ENCODE measurements at places on chromosomes 11 and 22.
A peak's percentile ranks its signal among the peaks of the same experiment; 100 is the strongest.

GRCh38 chr11:100925935-100926334 lies 203.7 kb downstream of the PGR start:
- no peak for DNase-seq

- DNase-seq, result no peak
Measured at GRCh38 chr11:45657496-45658260, 7.7 kb downstream of the CHST1 start.

DNA sequence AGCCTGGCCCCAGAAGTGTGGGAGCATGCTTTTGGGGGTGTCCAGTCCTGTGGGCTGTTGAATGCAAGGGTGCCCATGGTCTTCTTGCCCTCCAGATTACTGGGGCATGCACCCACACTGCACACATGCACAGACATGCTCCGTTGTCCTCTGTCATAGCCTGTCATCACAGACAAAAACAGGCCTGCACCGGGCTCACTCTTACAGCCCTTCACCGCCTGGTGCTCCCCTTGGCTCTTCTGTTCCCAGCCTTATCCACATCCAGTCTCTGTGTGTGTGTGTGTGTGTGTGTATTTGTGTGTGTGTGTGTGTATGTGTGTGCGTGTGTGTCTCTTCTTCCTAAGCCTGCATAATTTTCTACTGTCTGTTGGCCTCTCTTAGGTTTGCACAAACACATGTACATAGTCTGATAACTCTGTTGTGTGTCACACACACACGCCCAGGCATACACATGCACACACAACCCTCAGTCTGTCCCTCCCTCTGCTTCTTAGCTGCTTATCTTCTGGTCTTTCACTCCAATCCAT lies 23.4 kb upstream of the NECTIN1 start:
- DNase-seq, result no peak

DNA sequence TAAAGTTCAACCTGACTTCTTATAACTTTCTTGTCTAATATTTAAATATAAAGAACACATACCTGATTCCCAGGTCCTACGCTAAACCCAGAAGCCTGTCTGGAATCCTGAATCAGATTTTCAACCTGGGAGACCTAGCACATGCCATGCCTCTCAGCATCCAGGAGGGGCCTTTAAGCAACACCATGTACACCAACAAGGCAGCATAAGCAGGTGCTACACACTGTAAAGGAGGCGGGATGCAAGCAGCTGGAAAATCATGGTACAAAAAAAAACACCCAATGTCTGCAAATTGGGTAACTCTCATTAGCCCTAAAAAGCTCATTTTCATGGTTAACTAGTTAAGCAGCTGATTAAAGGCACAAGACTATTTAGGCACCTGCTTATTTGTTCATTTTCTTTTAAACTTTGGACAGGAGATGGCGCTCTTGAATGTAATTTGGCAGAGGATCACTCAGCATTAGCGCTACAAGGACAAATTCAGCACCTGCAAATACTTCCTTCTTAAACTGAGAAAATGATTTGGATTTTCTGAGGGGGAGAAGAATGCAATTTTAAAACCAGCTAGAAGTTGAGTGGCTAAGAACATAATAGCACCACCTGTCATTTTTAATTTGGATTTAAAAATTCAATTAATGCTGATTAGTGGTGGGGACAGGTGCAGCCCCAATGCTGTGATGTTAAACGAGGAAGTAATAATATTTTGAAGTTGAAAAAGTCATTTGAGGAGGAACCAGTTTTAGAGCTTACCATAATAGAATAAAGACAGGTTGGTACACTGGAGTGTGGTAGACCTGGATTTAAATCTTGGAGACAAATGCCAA lies 104.0 kb downstream of the FAR1 start:
- DNase-seq, result peak; percentile 5

- DNase-seq, result no peak
Measured at GRCh38 chr11:79369055-79369454, 71.8 kb downstream of the TENM4 start.

GRCh38 chr11:103584021-103584420 lies 452.4 kb upstream of the DDI1 start:
- DNase-seq, result no peak

- DNase-seq, result no peak
Measured at GRCh38 chr22:21628386-21629254, 1.2 kb downstream of the YDJC start.

- no peak for DNase-seq
Measured at GRCh38 chr22:32839831-32840584, 38.5 kb downstream of the TIMP3 start.

DNA sequence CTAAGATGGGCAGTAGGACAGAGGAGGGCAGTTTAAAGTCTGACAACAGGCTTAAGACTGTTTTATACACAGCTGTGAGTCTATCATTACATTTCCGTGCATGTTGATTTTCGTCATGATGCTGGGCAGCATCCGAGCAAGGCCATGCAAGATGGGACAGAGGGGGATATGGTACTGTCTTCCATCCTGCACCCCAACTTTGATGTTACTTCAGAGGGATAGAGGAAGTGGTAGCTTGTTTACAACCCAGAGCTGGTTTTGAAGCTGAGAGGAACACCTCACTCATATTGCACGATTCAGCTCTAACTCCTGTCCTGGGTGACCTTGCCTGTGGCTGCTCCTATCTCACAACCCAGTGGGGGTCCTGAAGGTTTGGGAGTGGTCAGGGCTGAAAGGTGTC lies 3.0 kb upstream of the SORL1 start:
- no peak for DNase-seq

GRCh38 chr11:88655656-88656055 lies 318.1 kb upstream of the CTSC start:
- DNase-seq, result no peak

DNA sequence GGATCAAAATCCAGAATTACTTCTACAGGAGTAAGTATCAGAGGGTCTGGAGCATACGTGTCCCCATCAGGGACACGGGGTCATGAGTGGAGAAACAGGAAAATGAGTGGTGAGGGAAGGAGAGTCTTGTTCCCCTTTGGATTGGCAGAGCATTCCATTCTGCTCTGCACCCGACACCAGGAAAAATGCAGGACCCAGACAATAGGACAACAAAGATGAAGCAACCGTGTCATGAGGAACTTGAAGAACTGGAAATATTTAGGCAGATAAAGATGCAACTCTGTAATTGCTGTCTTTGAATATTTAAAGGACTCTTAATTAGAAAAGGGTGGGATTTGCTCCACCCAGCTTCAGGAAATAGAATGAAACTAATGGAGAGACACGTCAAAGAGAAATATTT lies 89.0 kb upstream of the BLID start:
- no peak for DNase-seq

- no peak for DNase-seq
Measured at GRCh38 chr11:111499483-111499882, 12.7 kb downstream of the BTG4 start.

- DNase-seq, result no peak
Measured at GRCh38 chr22:45312856-45313255, 3.1 kb downstream of the FAM118A start.

- DNase-seq, result no peak
Measured at GRCh38 chr11:28099715-28100114, 8.2 kb downstream of the KIF18A start.

GRCh38 chr11:8202516-8203413 lies 33.9 kb upstream of the RIC3 start:
- DNase-seq, result no peak

DNA sequence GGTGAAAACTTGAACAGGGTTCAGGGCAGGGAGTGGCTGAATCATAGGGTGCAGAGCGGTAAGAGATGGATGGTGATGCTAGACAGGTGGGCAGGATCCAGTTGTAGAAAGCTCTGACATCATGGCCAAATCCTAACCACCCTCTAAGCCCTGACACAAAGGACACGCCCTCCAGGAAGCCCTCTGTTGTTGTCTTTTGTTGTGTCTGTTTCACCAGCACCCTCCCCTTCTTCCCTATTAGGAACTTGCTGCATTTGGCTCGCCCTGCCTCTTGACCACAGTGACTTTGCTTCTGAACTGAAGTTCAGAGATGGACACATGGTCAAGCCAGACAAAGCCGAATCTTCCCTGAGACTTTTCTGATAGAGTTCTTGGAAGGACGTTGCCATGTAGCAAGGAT lies 14.2 kb upstream of the APOL6 start:
- no peak for DNase-seq

- no peak for DNase-seq
Measured at GRCh38 chr11:84581083-84581482, 1046.1 kb downstream of the DLG2 start.

GRCh38 chr22:28768701-28769393 lies 3.6 kb upstream of the CCDC117 start:
- DNase-seq, result no peak

- DNase-seq, result no peak
Measured at GRCh38 chr11:66123902-66124301, 53.8 kb downstream of the PACS1 start.

GRCh38 chr11:45163956-45164575 lies 17.6 kb downstream of the PRDM11 start:
- no peak for DNase-seq

GRCh38 chr22:40057652-40058051 lies 62.9 kb downstream of the FAM83F start:
- no peak for DNase-seq

GRCh38 chr11:9104580-9104979 lies 13.2 kb upstream of the SCUBE2 start:
- no peak for DNase-seq

GRCh38 chr11:3747704-3748103 lies 49.6 kb downstream of the NUP98 start:
- peak; percentile 36 for DNase-seq

GRCh38 chr11:109338131-109338530 lies 83.9 kb upstream of the C11orf87 start:
- no peak for DNase-seq

DNA sequence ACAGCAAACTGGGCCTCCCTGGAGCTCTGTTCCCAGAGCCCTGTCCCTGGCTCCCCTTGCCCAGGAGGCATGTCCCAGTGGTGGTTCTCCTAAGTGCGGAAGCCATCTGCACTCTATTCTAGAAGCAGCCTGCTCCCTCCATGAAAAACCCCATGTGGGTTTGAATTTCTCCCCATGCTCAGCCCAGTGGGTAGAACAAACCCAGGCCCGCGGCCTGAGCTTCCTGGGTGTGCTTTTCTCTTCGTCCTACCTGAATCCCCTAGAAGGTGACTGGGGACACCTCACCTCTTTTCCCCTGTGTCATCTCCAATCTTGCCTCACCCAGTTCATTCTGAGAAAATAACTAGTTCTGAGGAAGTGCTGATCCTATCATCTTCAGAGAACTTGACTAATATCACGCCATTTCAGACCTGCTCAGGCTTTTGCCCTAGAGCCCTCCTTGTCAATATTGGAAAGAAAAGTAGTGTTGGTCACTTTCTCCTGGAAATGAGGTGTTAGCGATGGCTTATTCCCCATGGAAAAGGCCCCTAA lies 15.9 kb downstream of the IL10RA start:
- no peak for DNase-seq

GRCh38 chr11:74084796-74085541 lies 76.1 kb upstream of the UCP3 start:
- peak; percentile 5 for DNase-seq

DNA sequence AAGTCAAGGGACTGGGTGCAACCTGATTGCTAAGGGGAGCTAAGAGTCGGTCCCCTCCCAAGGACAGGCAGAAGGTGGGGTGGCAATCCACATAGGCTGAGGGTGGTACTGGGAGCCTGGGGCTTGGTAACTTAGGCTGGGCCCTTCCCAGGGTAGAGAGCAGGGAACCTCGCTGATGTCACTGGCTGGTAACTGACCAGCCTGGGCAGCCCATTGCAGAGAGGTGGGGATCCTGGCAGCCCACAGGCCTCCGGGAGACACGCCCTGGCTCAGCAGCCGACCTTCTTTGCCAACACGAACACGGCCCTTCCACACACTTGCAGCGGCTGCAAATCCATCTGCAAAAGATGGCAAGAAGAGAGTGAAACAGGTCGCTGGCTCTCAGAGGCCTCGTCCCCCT lies 25.4 kb downstream of the A4GALT start:
- DNase-seq, result no peak

DNA sequence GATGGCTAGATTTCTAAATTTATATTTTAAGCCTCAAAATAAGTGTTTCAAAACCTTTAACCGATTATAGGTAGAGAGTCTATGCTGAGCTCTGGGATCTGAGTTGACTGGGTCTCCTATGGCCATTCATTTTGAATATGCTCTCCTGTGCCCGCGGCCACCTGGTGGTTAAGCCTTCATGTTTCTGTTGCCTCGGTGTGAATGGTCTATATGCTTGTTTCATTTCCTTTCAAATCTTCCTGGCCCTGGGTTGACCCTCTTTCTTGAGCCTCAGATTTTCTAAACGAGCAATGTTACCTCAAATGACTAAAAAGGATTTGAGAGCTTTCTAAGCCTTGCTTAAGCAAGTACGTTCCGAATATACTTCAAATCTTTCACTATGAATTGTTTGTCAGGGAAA lies 789.4 kb upstream of the KIRREL3 start:
- DNase-seq, result no peak

GRCh38 chr11:114082767-114083181 lies 23.3 kb downstream of the ZBTB16 start:
- DNase-seq, result no peak

DNA sequence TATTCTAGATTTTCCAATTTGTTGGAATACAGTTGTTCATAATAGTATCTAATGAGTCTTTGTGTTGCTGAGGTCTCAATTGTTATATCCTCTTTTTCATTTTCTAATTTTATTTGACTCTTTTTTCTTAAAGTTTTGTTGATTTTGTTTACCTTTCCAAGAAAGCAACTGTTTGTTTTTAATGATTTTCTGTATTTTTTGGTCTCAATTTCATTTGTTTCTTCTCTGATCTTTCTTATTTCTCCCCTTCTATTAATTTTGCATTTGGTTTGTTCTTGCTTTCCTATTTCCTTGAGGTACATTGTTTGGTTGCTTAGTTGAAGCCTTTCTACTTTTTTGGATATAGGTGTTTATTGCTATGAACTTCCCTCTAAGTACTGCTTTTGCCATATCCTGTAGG lies 5.2 kb upstream of the OR52A1 start:
- no peak for DNase-seq

DNA sequence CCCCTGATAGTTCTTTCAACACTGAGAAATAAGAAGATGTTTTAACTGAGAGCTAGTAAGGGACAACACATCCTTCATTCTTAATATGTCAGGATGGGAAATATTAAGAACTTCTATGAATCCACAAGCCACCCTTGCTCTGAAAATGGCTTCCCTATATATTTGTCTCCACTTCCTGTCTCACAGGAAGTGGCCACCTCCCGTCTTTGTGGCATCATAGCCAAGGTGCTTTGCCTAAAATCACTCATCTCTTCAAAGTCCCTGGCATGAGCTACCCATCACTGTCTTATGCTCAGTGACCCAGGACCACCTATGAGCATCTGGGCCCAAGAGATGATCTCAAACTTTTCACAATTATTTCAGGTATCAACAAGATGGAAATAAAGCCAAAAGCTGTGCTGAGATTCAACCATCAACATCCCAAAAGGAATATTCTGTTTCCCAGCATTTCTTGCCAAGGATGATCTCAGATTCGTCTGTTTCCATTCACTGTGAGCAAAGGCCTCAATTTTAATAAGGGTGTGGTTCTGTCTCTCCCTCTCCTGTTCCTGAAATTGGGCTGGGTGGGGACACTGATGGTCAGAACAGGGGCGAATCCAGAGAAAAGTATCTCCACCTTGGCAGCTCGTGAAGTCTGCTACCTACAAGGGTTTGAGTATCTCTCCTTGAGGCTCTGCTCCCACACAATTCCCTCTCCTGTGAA lies 493.9 kb downstream of the MN1 start:
- DNase-seq, result no peak

GRCh38 chr22:20248461-20248978 lies 19.6 kb downstream of the RTN4R start:
- no peak for DNase-seq

GRCh38 chr11:31824332-31824878 lies 13.3 kb upstream of the PAX6 start:
- no peak for DNase-seq

Measured in GM04503 (cell line).